Stimulated activated CD8-positive, alpha-beta memory T cell treated with anti-CD3 and anti-CD28 coated beads, Interleukin-2, amount 100 ng/mL, for 48 hours (primary cell): ENCODE measurements at places on chromosomes 6 and 20.

DNA sequence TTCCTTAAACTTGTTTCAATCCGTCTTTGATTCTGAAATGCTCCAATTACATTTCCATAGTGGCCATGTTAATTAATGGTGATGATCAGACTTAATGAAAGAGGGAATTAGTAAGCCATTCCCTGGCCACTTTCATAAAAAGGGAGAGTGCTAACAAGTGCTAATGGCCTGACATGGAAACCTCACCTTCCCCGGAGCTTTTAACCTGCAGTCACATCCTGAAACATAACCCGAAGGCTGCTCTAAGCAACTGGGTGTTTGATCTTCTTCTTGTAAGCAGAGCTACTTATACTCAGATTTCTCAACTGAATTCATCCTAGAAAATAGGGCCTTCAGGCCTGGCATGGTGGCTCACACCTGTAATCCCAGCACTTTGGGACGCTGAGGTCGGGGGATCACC, 67.1 kb upstream of the ZMYND8 start:
- no peak for DNase-seq

DNA sequence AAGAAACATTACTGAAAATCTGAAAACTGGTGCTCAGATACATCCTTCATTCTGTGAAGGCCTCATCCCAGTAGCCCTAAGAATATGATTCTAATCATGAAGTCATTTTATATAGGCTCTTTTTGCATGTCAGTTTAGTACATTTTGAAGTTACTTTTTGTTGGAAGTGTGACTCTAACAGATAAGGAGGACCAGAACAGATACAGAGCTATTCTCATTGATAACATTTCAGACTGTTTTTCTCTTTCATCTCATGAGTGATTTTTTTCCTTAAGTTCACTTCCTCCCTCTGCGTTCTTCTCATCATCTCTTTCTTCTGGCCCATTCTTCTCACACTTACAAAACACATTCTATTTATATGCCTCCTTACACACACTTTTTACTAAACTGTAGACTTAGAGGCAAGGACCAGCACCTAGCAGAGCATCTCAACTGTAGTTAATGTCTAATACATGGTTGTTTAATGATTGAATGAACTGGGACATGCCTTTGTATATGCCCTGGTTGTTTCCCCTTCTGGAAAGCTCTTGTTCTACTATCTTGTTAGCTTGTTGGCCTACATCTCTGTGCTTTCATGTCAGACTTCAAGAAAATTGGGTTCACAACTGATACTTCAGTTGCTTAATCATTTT, 8.7 kb downstream of the CTNNBL1 start:
- no peak for DNase-seq

- no peak for DNase-seq
These were observed 38.5 kb upstream of the MLIP start for GRCh38 chr6:54072635-54073313.

DNA sequence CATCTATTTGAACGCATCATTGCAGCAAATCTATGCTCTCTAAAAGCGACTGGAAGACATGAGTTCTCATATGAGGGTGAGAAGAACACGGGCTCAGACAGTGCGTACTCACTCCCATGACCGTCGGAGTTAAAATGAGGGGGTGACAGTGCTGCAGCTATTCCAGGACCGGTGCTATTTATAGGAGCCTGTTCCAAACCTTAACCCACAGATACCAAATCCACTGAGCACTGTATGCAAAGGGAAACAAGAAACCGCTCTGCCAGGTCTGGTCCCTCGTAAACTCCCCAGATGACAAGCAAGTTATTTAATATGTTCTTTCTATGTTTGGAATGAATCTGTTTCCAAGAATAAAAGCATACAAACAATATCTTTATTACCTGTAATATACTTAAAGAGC, 22.9 kb downstream of the PPP1R3G start:
- no peak for DNase-seq

DNA sequence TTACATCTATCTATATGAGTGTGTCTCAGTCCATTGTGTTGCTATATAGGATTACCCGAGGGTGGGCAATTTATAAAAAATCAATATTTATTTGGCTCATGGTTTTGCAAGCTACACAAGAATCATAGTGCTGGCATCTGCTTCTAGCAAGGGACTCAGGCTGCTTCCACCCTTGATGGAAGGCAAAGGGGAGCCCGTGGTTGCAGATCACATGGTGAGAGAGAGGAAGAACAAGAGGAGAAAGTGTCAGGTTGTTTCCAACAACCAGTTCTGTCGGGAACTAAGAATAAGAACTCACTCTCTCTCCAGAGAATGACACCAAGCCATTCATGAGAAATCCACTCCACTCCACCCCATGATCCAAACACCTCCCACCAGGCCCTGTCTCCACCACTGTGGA, 48.2 kb upstream of the TENT5A start:
- DNase-seq: no peak

DNA sequence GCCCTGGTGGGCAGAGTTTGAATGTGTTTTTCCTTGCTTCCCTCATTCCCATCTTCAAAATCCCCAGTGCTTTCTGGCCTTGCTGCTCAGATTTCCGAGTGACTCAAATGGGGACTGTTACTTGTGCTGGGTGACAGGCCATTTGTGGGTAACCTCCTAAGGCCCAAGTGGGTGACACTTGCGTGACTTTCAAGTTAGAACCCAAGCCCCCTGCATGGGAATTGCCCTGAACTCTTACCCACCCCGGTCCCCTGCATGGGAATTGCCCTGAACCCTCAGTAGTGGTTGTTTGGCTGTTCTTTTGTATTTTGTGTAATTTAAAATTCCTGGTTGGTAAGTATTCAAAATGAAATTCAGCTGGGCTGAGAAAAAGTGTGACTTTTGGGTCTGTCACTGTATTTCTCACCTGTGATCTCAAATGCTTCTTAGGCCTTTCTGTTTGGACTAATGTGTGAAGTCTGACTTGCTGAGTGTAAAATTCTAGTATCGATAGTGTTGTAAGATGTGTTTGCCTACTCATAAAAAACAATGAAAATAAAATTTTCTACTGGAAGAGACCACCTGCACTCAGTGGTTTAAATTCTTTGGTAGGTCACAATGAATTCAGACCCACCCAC, 12.4 kb upstream of the RBM38 start:
- no peak for DNase-seq

GRCh38 chr6:106612671-106613416, 16.5 kb downstream of the RTN4IP1 start:
- DNase-seq: no peak

DNA sequence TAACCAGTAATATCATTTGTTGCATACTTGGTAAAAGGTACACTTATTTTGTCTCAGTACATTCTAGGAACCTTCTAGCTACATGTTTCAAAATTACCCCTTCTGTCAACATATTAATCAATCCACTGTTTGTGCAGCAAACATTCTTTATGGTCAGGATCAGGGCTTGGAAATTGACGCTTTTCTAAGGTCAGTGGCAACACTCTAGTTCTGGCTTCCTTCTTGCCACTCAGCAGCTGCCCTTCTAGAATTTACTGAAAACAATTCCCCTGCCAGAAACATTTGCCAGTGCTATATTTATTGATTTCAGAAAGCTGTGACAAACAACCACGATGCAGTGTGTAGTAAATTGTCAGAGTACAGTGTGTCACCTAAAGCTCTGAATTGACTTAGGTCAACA, 84.7 kb upstream of the FBXL4 start:
- no peak for DNase-seq

GRCh38 chr20:6582449-6582848, 185.0 kb upstream of the BMP2 start:
- no peak for DNase-seq

GRCh38 chr6:144292372-144292771, 7.2 kb downstream of the UTRN start:
- no peak for DNase-seq
